ENCODE measurements at places on chromosomes 5 and 9.

DNA sequence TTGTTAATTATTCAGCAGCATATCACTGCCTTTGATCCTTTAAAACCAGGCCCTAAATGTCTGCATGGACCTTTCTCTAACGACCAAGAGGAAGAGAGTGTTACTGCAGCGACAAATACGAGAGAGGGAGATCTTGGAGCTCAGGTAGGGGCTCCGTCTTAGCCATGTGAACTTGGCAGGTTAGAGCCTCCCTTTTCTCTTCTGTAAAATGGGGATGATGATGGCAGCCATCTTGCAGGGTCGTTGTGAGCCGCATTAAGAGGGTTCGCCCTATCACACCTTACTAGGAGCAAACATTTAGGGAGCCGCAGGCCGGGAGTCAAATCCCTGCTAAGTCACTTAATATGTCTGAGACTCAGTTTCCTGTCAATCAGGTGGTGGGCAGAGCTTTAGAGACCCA is 1.6 kb downstream of the ENG start:
- no peak for DNase-seq

DNA sequence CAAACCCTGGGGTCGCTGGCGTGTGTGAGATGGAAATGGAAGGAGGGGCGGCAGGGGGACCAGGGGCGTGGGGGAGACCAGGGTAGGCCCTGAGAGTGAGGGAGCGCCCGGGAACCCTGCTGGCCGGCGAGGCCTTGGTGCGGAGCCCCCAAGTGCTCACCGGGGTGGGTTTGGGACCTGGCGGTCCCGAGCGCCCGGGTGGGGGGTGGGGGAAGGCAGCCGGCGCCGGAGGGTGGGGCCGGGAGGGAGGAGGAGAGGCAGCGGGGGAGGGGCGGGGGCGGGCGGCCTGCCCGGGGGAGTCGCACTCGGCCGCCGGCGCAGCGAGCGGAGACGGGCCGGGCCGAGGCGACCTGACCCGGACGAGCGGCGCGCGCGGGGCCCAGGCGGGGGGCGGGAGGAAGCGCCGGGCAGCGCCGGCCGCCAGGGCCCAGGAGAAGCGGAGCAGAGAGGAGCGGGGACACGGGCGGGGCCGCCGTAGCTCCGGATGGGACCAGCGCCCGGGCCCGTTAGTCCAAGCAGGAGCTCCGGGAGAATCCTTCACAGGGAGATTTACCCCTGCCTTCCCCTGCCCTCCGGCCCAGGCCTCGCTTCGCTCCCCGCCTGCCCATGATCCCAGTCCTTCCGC is at the start of gene NPR2:
Gene NPR2, plus strand, starts transcription at position 295 of the 625 bp plus-strand sequence. CDS start 818 bp downstream, outside the sequence.
- DNase-seq, result no peak

DNA sequence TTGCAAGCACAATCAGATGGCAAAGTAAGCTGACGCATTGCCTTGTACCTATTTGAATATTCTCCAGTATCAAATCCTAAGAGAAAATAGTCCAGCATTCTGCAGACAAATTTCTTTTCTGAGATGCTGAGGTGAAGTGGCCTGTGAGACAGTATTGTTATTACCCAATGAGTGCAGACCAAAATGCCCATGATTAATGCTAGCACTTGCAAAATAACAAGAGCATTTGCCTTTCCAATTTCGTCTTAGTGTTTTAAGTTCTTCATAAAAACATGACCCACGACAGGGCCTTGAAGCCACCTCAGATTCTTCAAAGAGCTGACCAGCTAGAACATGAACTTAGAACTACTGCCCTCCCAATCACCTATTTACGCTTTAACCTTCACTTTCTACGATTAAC is 2.6 kb upstream of the IQGAP2 start:
- no peak for DNase-seq

GRCh38 chr9:112669326-112669725 is 48.6 kb downstream of the INIP start:
- DNase-seq, result no peak

DNA sequence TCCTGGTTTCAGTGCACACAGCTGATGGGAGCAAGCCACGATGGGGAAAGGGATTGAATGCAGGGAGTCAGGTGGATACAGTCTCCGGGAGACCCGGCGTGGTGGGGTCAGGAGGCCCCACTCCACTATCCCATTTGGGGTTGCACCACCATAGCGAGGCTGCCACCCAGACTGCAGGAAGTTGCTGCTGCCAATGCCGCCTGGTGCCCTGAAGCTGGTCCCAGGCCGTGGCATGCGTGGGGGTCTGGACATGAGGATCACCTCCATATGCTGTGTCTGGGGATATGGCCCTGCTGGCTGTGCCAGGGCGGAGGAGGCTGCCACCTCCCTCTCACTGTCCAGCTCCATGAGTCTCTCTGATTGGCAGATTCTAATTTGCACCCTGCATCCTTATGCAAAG is 45.3 kb downstream of the COL5A1 start:
- no peak for DNase-seq

- DNase-seq, result no peak
Observed at GRCh38 chr5:138011991-138012390, 20.9 kb downstream of the FAM13B start.

GRCh38 chr9:91418215-91418610 is 5.4 kb downstream of the NFIL3 start:
- DNase-seq, result no peak

Data from activated naive CD8-positive, alpha-beta T cell treated with anti-CD3 and anti-CD28 coated beads, Interleukin-2, amount 50 U/mL, for 16 hours (primary cell).